HuH-7 (cell line): ENCODE measurements at places on chromosomes 4 and X.
A peak's percentile ranks its signal among the peaks of the same experiment; 100 is the strongest.

- no peak for DNase-seq
These were observed 434.5 kb upstream of the FTHL17 start for GRCh38 chrX:31506360-31506759.

DNA sequence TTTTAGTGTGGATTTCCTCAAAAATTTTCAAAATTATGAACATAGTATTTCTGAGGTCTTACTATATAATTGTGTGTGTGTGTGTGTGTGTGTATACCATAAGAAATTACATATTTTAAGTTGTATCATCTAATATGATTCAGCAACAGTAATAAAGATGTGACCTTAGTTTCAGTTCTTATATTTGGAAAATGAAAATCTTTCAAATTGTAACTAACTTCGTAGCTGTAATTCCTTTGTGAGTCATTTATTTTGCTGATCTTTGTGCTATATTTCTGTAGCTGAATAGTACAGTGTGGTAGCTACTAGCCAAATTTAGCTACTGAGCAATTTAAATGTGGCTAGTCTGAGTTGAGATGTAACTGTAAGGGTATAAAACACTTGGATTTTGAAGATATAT is 116.4 kb downstream of the RAP1GDS1 start:
- DNase-seq: no peak

- no peak for DNase-seq
These were observed 4.2 kb downstream of the MYL5 start for GRCh38 chr4:678331-679103.

- no peak for DNase-seq
These were observed 4.4 kb downstream of the LRCH2 start for GRCh38 chrX:115229337-115230003.

DNA sequence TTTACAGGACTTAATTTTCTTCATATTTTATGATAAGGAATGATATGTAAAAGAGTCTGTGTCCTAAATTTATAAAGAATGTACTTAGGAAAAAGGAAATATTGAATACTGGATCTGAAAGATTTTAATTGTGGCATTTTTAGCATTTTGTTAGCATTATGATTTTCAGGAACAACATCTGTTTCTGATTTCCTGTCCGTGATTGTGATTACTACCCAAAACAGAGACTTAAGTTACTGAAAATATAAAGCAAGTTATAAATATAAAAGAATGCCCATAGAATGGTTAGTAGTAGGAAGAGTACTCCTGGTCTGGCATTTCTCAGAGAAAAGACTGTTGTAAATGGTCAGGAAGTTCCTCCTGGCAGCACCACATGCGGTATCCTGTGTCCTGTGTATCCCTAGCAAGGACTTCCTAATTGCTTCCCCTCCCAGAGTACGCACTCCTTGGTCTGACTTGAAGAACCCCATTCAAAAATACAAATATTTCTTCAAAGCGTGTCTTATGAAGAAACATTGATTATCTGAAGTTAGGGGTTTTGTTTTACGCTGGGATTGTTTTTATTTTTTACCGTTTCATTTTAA is 88.9 kb downstream of the RS1 start:
- DNase-seq: no peak

- no peak for DNase-seq
These were observed 834.6 kb upstream of the AMOT start for GRCh38 chrX:113675278-113675677.

DNA sequence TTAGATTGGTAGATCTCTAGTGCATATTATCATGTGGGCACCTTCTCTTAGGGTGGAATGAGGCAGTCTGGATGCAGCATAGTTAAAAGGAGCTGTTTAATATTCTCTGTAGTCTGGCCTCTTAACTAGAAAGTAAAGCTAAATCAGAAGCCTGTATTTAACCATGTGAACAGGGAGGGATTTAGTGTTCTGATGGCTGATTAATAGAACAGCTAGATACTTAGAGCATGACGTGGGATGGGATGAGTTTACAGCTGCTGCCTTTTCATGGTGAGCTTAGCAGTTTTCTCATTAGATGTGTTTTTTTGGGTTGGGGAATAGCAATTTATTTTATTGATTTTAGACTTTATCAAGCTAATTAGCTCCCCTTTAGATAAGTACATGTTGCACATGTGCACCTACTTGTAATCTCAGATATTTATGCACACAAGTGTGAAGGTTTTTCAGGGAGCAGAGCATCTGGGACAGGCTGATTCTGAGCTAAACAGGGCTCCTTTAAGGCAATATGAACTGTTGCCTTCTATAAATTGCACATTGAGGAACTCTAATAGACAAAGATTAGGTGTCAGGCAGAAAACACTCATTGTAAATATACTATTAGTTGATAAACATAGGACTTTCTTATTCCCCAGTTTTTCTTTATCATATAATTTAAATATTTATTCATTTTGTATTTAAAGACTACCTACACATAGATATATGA is 34.1 kb downstream of the YIPF6 start:
- DNase-seq: no peak

- DNase-seq: no peak
These were observed 2.9 kb downstream of the CPZ start for GRCh38 chr4:8595237-8596087.

- DNase-seq: no peak
These were observed 1115.4 kb downstream of the STPG2 start for GRCh38 chr4:97027728-97028410.

DNA sequence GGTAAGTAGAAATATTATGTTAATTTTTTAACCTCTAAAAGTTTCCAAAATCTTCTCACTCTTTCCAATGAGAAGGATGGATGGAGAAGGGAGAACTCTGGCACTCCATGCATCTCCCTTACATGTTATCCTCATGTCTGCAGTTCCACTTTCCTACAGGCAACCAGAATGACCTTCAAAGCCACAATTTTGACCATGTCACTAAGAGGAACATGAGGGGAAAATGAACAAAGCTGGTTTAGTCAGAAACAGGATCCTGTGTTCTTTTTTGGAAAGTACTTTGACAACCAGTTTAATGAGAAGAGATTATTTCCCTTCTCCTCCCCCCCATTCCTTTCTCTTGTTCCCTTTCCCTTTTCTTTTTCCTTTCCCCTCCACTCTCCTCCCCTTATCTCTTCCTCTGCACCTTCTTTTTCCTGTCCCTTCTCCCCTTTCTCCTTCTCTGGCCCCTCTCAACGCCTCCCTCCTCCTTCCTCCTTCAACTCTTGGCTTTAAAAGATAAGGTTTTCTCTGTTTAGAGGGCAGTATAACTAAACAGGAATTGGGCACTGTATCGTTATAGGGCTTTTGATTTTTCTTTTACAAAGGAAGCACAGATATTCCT is 42.5 kb downstream of the DTHD1 start:
- DNase-seq: no peak

DNA sequence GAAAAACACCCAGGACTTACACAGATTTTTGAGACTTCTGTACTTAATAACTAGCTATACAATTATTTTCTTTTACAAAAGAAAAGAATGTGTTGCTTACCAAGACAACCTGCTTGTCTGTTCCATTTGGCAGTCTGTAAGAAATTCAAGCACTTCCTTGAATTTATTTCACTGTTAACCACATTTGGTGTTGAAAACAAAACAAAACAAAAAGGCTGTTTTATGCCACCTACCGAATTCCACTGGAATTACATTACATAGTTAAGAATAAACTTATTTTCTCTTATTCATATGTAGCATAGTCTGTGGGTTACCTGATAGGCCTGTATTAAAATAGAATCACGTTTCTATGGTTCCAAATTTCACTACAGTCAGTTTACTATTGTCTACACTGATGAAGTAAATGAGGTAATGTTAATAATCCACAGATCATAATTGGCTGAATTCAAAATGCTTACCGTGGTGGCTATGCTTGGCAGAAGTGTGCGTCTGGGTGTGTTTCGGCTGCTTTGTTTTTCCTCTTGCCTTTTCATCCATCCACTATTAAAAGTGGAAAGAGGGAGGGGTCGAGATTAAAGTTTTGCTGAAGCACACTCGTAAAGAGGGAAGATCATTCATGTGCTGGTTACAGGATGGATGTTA is at the start of gene TLR1:
Gene TLR1 (minus strand): TSS at position 138 of the 642 bp plus-strand sequence. CDS start 5,960 bp downstream, outside the sequence.
- DNase-seq: no peak

DNA sequence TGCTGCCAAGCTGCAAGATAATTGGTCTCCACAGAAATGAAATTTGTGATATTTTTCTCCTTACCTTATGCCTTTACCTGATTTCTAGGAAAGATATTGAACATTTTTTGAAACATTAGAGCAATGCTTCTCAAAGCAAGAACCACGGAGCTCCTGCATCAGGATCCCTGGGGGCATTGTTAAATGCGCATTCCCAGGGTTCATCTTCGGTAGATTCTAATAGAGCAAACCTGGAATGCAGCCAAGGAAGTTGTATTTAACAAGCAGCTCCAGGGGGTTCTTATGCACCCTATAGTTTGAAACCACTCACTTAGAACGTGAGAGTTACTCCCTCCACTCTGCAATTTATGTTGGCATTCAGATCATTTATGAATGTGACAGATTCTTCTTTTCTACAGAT is 126.2 kb downstream of the SLC39A8 start:
- no peak for DNase-seq

DNA sequence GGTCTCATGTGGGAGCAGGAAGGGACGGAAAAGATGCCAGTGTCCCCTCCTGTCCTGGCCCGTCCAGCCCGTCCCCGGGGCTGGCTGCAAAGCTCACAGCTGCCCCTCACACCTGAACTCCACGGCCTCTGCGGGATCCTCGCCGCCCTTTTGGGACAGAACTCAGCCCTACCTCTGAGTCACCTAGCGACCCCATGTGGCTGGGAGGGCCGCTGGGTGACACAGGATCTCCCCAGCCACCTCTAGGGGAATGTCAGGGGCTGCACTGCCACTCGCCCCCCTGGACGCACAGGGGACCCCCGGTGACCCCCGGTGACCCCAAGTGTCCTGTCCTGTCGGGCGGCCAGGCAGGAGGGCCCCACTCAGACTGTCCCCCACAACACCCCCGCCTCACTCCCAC is 748 bp downstream of the FAM9B start:
- no peak for DNase-seq

GRCh38 chr4:184812651-184813181 is 13.1 kb downstream of the ACSL1 start:
- DNase-seq: no peak

DNA sequence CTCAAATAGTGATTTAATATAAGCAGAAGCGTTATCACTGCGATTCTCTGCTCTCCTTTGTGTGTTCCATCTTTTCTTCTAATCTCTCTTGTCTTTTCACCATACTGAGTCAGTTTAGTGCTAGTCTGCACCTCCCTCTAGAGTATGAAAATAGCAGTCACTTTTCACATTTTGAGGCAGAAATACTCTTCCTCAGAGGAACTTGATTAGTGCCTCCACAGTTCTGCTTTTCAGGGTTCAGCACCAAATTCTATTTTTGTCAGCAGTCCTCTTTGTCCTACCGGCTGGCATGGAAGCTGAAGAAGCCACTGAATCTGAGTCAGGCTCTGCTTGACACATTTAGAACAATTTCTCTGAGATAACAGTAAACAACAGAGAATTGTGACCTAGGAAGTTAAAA is 49.7 kb upstream of the ANKRD17 start:
- DNase-seq: peak; percentile 13

- DNase-seq: no peak
These were observed 848.5 kb downstream of the RAB28 start for GRCh38 chr4:12635629-12636028.

GRCh38 chrX:47311932-47312774 is 58.2 kb upstream of the ZNF157 start:
- peak; percentile 26 for DNase-seq

DNA sequence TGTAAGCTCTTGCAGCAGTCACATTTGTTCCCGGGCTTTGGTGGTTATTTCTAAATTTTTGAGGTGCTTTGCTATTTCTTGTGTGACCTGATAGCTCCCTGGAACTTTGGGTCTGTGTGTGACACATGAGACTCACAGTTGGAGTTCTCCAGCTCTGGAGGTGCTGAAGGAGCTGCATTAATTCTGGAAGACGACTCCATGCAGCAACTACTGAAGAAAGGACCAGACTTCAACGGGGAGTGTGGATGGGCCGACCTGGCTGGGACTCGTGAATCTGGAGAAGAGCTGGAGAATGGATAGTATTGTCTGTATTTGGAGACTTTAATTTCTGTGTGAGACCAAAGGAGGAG is 1.5 kb downstream of the MRFAP1 start:
- DNase-seq: no peak

DNA sequence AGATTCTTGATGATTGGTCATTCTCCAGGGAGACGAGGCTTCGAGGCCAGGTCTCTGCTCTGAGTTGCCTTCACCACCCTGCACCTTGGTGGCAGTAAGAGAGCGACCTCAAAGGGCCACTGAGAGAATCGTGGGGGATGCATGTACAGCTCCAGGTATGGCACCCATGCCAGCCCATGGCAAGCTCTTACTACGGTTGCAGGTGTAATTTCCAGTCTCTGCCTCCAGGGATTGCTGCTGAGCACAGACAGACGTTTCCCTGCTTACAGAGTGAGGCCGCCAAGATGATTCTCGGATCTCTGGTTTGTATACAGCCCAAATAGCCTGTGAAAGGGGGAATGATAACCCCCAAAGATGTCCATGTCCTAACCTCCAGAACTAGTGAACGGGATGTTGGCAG is 16.3 kb upstream of the DRD5 start:
- peak; percentile 17 for DNase-seq

GRCh38 chr4:80215449-80216052 is 18.2 kb downstream of the PRDM8 start:
- no peak for DNase-seq

GRCh38 chr4:146108756-146109155 is 66.8 kb upstream of the LSM6 start:
- DNase-seq: no peak

GRCh38 chr4:37546586-37546985 is 139.6 kb downstream of the RELL1 start:
- no peak for DNase-seq

- no peak for DNase-seq
These were observed 43.3 kb upstream of the MAGEA8 start for GRCh38 chrX:149837639-149838038.

GRCh38 chr4:182809417-182810102 is 107.6 kb downstream of the DCTD start:
- DNase-seq: no peak

GRCh38 chrX:7647831-7648230 is 195.1 kb upstream of the VCX start:
- DNase-seq: no peak

DNA sequence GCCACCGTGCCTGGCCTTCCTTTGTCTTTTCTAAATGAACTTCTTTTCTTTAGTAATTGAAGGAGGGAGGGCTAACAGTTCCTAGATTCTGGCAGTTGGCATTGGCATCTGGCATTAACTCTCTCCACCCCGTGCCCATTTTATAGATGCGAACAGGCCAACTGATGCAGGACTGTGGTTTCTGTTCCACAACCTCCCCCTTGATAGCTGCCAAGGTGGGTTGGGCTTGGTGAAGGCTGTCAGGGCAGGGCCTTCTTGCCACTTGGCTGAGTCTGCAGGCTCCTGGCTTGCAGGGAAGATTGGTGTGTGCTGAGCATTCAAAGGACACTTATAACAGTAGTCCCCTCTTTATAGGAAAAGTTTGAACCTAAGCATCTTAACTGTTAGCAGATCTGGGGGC is 4.3 kb downstream of the SOWAHD start:
- no peak for DNase-seq
